ENCODE measurements at places on chromosomes 7 and 10. TPM values are rescaled to one million over a fixed set of nuclear protein-coding genes. Genes with fewer than 3 reads are reported as not detected.
A peak's percentile ranks its signal among the peaks of the same experiment; 100 is the strongest.

Gene PKD2L1
- total RNA-seq = not detected

DNA sequence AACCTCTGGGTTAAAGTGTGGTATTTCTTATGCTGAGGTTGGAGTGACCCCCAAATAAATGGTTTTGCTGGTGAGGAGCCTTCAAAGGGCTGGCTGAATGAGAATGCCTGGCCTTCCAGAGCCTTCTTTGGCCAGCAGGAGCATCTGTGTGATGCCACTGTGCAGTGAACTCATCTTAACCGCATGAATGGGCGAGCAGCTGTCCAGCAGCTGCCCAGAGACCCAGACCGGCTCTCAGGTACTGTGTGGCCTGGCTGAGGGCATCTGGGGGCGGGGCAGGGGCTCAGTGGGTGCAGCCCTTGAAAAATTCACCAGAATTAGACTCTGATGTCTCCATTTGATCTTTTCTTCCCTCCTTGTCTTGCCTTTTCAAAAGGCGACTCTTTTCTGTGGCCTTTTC, 59.0 kb downstream of the SYPL1 start:
- H3K27me3 ChIP-seq = no peaks in the 10 kb centered on the region
- no peak overlapping the region for H3K27ac ChIP-seq
- peaks cover 10% of the 10 kb centered on the region for H3K4me1 ChIP-seq
- H3K36me3 ChIP-seq = no peaks in the 10 kb centered on the region

GRCh38 chr10:63268149-63268797, 135.1 kb downstream of the NRBF2 start:
- H3K27me3 ChIP-seq = no peaks in the 10 kb centered on the region
- H3K27ac ChIP-seq = peak overlapping the region; percentile 97
- no peak for DNase-seq
- H3K4me1 ChIP-seq = peaks cover 17% of the 10 kb centered on the region
- H3K4me3 ChIP-seq = peak overlapping the region; percentile 97

Gene OR9A2
- not detected for total RNA-seq

- no peak overlapping the region for H3K4me3 ChIP-seq
- H3K36me3 ChIP-seq = peaks cover 7% of the 10 kb centered on the region
- H3K27ac ChIP-seq = no peak overlapping the region
- H3K27me3 ChIP-seq = no peaks in the 10 kb centered on the region
- H3K4me1 ChIP-seq = no peaks in the 10 kb centered on the region
Observed at GRCh38 chr10:93443481-93443880, 38.7 kb downstream of the MYOF start.

GRCh38 chr7:92875719-92876118, 39.3 kb upstream of the CDK6 start:
- H3K36me3 ChIP-seq = no peaks in the 10 kb centered on the region
- peaks cover 38% of the 10 kb centered on the region for H3K4me1 ChIP-seq
- DNase-seq = peak; percentile 58

- H3K36me3 ChIP-seq = peaks cover 50% of the 10 kb centered on the region
- DNase-seq = no peak
- H3K27me3 ChIP-seq = no peaks in the 10 kb centered on the region
- no peak overlapping the region for H3K4me3 ChIP-seq
Observed at GRCh38 chr10:43386549-43386948, 15.1 kb downstream of the FXYD4 start.

Gene PLEKHS1
- total RNA-seq = not detected

- H3K27ac ChIP-seq = peak within 1 kb of the TSS; percentile 98
- peak within 1 kb of the TSS; percentile 93 for H3K4me3 ChIP-seq
- peaks cover 24% of the 10 kb centered on the region for H3K27me3 ChIP-seq
- peaks cover 31% of the 10 kb centered on the region for H3K4me1 ChIP-seq
- peaks cover 25% of the 10 kb centered on the region for H3K36me3 ChIP-seq
Observed at GRCh38 chr10:90871766-90872647, at the start of gene RPP30. Gene RPP30 (plus strand): TSS chr10:90871974. CDS start chr10:90871987, 13 bp downstream.

DNA sequence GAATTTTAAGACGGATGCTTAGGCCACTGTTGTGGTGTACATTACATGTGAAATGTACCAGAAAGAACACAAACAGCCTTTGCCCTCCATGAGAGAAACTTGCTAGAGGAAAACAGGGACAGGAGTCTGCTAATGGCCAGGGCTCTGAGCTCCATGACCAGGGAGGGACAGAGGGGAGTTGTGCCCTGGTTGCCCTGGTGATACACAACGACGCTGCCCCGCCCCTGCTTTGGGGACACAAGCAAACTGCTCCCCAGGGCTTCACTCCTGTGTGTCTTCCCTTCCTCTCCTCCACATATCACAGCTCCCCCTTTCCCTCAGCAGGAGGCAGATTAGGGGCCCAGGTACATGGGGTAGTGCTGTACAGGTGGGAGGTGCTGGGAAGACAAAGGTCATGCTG, 36.2 kb downstream of the AMPH start:
- no peak overlapping the region for H3K27ac ChIP-seq
- H3K27me3 ChIP-seq = no peaks in the 10 kb centered on the region
- no peaks in the 10 kb centered on the region for H3K4me1 ChIP-seq
- H3K4me3 ChIP-seq = no peak overlapping the region

DNA sequence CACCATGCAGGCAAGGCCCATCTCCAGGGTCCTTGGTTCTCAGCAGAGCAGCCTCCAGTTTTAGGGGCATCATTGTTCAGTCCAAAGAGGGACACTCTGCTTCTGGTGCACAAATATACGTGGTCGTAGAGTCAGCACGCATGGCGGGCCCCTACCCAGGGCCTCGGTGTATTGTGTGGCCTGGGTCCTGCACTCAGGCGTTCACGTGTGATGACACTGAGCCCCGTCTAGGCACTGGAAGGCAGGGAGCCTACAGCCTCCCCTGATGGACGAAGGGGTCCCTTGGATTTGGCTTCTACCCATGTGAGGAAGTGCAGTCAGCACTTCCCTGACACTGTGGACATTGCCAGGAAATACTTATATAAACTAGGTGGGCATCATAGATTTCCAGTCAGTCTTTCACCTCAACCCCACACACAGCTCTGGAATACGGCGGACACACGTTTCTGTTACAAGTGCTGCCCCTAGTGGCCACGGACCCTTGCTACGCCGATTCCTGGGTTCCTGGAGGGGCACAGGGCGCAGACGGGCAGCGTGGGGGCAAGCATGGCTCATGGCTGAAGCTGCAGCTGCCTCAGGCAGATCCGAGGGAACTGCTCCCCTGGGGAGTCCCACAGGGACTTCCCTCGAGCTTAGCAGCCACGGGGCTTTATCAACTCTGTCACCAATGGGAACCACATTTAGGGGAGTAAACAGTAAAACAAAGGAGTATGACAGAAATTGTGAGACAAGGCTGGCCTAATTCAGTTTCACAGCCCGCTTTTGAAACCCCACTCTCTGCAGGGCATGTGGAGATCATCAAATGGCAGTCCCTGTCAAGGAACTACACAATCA, 25.4 kb downstream of the AIFM2 start:
- no peak overlapping the region for H3K27ac ChIP-seq
- H3K4me3 ChIP-seq = no peak overlapping the region
- no peaks in the 10 kb centered on the region for H3K36me3 ChIP-seq
- peak; percentile 24 for DNase-seq
- H3K4me1 ChIP-seq = no peaks in the 10 kb centered on the region

GRCh38 chr7:134452991-134453473, 5.9 kb downstream of the AKR1B1 start:
- no peaks in the 10 kb centered on the region for H3K27me3 ChIP-seq
- no peak overlapping the region for H3K4me3 ChIP-seq
- no peak for DNase-seq
- peaks cover 36% of the 10 kb centered on the region for H3K4me1 ChIP-seq
- H3K36me3 ChIP-seq = peaks cover 27% of the 10 kb centered on the region
- no peak overlapping the region for H3K27ac ChIP-seq

Gene ZNF239
- total RNA-seq = 1.5 TPM

GRCh38 chr10:108421266-108421665, 1256.8 kb upstream of the SORCS1 start:
- no peaks in the 10 kb centered on the region for H3K27me3 ChIP-seq
- no peak overlapping the region for H3K4me3 ChIP-seq
- no peak overlapping the region for H3K27ac ChIP-seq
- H3K36me3 ChIP-seq = no peaks in the 10 kb centered on the region
- DNase-seq = no peak

Gene SFTPA1
- not detected for total RNA-seq

GRCh38 chr10:114825513-114826253, 4.1 kb downstream of the FHIP2A start:
- peak overlapping the region; percentile 83 for H3K27ac ChIP-seq
- no peaks in the 10 kb centered on the region for H3K27me3 ChIP-seq
- peak overlapping the region; percentile 40 for H3K4me3 ChIP-seq
- peaks cover 14% of the 10 kb centered on the region for H3K36me3 ChIP-seq
- peaks cover 56% of the 10 kb centered on the region for H3K4me1 ChIP-seq
- peak; percentile 35 for DNase-seq

Gene STRA8
- not detected for total RNA-seq

DNA sequence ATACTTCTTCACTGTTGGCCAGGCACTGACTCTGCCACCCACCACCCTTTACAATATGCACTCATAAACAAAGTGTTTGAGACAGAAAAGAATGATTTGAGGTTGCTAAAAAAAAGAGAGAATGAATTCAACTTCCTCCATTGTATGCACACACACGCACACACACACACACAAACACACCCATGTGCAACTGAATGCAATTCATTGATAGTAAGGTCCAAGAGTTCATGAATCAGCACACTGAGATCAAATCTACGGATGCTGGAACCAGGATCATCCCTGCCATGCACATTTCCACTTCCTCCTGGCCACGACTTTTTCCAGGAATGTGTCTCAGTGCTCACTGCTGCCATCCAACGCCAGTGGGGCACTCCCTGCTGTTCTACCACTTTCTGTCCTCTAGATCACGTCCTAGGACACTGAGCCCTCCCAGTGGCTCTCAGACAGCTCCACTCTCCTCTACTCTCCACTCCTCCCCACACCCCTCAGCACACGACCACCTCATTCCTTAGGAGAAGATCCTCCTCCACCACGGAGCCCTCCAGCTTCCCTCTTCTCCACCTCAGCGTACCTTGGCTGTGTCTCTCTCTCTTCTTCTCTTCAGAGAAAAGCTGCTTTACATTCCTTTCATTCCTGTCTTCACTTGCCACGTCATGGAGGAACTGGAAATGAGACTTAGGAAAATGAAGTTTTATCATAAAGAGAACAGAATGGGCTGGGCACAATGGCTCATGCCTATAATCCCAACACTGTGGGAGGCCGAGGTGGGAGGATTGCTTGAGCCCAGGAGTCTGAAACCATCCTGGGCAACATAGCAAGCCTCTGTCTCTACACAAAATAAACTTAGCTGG, 12.0 kb upstream of the TMEM213 start:
- H3K4me3 ChIP-seq = no peak overlapping the region
- peaks cover 8% of the 10 kb centered on the region for H3K27me3 ChIP-seq
- no peak overlapping the region for H3K27ac ChIP-seq
- H3K36me3 ChIP-seq = peaks cover 4% of the 10 kb centered on the region
- no peaks in the 10 kb centered on the region for H3K4me1 ChIP-seq

Gene CYP26C1
- total RNA-seq = not detected

Gene AKR1E2
- total RNA-seq = 4.2 TPM

Gene OR6B1
- total RNA-seq = not detected

Gene LRMDA
- not detected for total RNA-seq

Gene RASSF4
- 0.77 TPM for total RNA-seq

Gene ARMH3
- 18.8 TPM for total RNA-seq

Gene RPEL1
- 0.10 TPM for total RNA-seq

DNA sequence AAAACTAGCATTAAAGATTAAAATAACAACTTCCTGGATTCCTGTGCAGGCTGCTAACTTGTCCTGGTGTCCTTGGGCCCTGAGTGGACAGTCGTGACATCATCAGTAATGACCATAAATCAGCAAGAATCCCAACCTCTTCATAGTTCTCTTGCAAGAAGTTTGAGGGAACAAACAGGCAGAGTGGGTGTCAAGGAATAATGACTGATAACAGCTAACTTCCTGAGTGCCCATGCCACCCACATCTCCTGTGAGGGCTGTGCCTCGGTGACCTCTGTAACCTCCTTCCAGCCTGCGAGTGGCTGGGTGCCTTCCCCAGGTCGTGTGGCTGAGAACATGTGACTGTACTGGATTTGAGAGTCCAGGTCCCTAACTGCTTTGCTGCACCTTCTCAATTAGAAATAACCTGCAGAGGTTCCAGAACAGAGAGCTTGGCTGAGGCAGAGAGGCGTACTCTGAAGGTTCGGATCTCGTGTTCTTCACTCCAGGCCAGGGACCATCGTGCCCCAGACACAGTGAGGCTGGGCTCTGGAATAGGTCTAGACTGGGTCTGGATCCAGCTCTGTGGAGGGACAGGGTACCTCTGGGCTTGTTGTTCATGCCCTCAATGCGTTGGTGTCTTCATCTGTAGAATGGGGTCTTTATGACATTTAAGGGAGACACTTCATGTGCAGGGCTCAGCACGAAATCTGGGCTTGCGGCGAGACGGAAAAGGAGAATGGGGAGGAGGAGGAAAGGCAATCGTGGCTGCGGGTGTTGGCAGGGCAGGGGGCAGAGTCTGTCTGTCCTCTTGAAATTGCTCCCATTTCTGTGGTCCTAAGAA, 313.1 kb upstream of the ZNF32 start:
- H3K36me3 ChIP-seq = no peaks in the 10 kb centered on the region
- H3K27me3 ChIP-seq = peaks cover 5% of the 10 kb centered on the region
- H3K4me3 ChIP-seq = no peak overlapping the region
- no peak for DNase-seq
- no peak overlapping the region for H3K27ac ChIP-seq

- H3K27me3 ChIP-seq = peaks cover 1% of the 10 kb centered on the region
- DNase-seq = no peak
- no peak overlapping the region for H3K4me3 ChIP-seq
- no peaks in the 10 kb centered on the region for H3K4me1 ChIP-seq
Observed at GRCh38 chr10:22893781-22894180, 34.1 kb upstream of the ARMC3 start.

DNA sequence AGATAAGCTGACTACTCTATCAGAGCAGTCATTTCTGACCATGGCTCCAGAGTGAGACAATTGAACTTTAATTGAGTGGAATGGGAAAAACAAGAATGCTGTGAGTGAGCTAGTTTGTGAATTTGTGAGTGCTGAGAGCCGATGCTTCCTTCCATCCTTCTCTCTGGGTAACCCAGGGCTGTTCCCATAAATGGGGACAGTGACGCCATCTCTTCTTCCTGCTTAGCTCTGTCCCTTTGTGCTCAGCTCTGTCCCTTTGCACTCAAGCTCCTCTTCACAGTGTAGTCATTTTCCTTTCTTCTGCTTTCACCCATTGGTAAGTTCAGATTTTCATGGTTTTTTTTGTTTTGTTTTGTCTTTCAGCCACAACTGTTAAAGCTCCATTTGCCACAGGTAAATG, 24.4 kb downstream of the C10orf120 start:
- H3K4me1 ChIP-seq = no peaks in the 10 kb centered on the region
- no peak for DNase-seq
- H3K36me3 ChIP-seq = no peaks in the 10 kb centered on the region
- peaks cover 23% of the 10 kb centered on the region for H3K27me3 ChIP-seq
- no peak overlapping the region for H3K4me3 ChIP-seq
- H3K27ac ChIP-seq = no peak overlapping the region

DNA sequence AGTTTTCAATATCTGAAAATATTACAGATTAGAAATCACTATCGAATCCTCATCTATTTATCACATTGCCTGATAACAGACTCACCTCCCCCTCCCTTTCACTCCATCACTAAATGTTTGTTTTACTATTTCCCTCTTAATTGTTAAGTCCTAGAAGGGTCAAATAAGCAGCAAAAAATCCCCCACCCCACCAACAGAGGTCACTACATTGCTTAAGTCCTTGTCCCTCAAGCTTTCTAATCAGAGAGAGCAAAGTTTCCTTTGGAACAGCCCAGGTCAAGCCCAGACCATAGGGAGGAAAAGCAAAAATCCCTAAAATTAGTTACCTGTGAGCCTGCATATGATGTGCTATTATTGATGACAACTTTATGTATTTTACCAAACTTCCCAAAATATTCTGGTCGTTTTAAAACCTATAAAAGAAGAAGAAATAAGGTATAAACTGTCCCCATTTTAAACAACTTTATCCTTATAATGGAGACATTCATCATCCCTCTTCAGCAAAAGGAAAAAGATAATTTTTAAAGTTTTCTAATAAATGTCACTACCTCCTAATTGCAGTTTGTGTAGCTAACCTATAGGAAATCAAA, 95.0 kb downstream of the CNOT4 start:
- peaks cover 4% of the 10 kb centered on the region for H3K4me1 ChIP-seq
- no peak overlapping the region for H3K4me3 ChIP-seq
- peak; percentile 46 for DNase-seq
- H3K27ac ChIP-seq = no peak overlapping the region

Measured in activated CD4-positive, alpha-beta memory T cell treated with anti-CD3 and anti-CD28 coated beads for 36 hours (primary cell).